CD4-positive, alpha-beta T cell treated with Interleukin-10 for 1 hour (primary cell): ENCODE measurements at places on chromosomes 7 and 10.

- no peak for DNase-seq
These were observed 47.2 kb downstream of the PRF1 start for GRCh38 chr10:70555371-70555770.

GRCh38 chr10:81575036-81575435 lies 300.0 kb upstream of the NRG3 start:
- DNase-seq = no peak

GRCh38 chr10:21827308-21827707 lies 176.2 kb downstream of the DNAJC1 start:
- no peak for DNase-seq

DNA sequence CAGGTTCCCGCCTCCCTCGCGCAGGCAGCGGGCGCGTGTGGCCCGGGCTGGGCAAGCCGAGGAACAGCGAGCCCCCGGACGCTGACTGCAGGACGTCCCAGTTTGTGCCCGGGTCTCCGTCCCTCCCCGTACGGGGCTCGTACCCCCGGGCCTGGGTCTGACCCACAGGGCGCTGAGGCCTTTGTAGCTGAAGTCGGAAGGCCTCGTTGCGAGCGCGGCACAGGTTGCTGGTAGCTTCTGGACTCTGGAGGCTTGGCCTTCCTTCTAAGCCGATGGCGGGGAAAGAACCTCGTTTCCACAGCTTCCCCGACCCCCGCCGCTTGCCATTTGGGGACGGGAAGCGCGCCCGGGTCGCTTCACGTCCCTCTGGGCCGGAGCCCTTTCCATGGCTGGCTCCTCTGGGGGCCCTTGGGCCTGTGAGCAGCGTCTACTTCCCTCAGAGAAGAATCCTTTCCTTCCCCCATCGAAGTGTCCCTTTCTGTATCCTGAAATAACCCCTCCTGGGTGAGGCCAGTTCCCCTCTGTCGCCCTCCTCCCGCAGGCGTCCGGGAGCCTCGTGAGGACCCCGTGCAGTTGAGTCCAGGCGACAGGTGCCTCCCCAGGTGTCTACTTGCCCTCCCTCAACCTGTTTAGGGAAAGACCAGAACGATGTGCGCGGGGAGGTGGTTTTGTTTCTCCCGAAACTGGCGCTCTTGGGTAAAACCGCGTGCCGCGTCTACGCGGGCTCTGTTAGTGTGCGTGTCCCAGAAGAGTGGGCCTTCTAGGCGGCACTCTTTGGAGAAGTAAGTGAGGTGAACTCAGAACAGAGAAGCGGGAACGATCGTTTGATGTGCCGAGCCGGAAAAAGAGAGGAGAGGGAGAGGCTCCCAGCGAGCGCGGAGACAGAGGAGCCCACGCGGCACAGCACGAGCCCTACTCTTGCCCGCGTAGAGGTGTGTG lies 9.3 kb downstream of the EVX1 start:
- no peak for DNase-seq

GRCh38 chr10:80168162-80168511 lies 35.6 kb downstream of the PLAC9 start:
- DNase-seq = no peak

GRCh38 chr10:117198088-117198487 lies 799 bp downstream of the KCNK18 start:
- DNase-seq = no peak

GRCh38 chr7:105130048-105130447 lies 116.0 kb downstream of the KMT2E start:
- DNase-seq = no peak

DNA sequence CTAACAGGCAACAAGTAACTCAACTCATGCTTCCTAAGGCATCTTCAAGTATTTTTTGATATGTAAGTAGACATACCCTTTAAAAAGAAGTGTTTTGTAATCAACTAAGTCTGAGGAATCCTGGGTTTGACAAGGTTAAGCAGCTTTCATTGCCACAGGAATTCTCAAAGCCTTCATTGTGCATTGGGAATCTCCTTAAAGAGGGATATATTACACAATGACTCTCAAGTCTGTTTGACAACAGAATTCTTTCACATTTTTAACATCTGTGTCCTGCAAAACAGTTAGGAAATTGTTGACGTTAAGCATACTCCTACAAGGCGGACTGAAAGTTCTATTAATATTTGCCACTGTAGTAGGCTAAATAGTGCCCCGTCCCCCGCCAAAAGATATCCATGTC lies 71.4 kb downstream of the SGMS1 start:
- no peak for DNase-seq

- DNase-seq = no peak
These were observed 169.5 kb upstream of the CHRM2 start for GRCh38 chr7:136698977-136699376.

GRCh38 chr7:156693627-156694026 lies 53.1 kb downstream of the RNF32 start:
- no peak for DNase-seq

GRCh38 chr7:81584667-81585066 lies 185.2 kb downstream of the HGF start:
- no peak for DNase-seq

GRCh38 chr7:18566829-18567228 lies 71.3 kb downstream of the HDAC9 start:
- DNase-seq = no peak

GRCh38 chr10:131204406-131205152 lies 106.9 kb downstream of the TCERG1L start:
- no peak for DNase-seq

DNA sequence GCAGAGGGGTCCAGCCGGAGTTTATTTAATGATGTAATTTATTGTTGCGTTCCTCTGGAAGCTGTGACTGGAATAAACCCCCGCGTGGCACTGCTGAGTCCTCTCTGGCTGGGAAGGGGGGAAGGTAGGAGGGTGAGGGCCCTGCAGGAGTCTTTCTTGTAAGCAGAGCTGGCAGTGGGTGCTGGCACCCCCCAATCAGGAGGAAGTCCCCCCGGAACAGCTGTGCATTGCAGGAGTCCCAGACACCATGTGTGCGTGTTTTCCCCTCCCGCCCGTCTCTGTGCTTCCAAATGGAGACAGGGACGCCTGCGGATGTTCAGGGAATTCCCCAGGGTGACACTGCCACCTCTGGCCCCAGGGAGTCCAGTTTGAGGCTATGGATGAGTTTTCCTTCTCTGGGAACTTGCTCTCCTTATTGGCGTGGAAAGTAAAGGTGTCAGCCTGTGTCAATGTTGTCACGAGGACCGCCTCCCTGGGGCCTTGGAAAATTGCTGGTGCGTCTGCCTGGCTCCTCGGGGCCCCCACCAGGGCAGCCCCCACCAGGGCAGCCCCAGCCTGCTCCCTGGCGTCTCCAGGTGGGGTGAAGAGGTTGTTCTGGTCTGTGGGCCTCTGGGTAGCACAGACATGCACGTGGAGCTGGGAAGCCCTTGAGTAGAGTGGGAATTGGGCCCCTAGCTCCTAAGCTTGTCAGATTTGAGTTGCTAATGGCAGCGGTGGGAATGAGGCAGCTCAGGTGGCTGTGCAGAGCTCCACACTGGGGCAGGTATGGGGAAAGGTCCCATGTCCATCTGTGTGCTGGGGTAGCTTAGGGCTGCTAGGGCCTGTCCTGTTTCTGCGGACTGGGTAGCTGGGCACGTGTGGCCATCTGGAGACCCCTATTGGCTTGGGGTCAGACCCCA lies 2.7 kb downstream of the FZD9 start:
- no peak for DNase-seq

DNA sequence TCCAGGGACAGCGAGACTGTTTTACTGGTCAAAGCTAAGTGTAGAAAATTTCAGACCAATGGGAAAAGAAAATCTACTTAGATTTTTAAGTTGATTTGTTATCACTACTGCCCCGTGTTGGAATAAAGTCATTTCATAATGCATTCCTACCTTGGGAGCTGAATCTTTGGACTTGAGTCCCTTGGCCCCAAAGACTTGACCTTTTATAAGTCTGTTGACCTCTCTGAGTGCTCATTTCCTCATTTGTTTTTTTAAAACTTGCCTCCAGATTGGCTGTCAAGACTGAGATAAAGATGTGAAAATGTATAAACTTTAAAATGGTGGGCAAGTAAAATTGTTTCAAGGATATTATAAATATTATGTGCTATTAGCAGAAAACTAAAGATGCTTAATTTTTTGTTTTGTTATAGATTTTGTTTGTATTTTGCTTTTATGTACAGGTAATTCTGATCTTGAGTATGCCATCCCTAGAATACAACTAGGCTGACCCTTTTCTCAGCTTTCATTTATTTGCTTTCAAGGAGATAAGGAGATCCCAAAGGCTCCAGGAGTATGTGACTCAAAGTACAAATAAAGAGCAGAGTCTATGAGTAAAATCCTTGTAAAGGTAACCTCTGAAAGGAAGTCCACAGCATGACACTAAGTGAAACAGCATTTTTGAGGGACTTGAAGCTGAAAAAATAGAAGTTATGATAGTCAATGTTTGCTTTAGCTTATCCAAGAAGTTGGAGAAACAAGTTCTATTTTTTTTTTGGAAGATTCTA lies 54.6 kb downstream of the TMEM26 start:
- no peak for DNase-seq

DNA sequence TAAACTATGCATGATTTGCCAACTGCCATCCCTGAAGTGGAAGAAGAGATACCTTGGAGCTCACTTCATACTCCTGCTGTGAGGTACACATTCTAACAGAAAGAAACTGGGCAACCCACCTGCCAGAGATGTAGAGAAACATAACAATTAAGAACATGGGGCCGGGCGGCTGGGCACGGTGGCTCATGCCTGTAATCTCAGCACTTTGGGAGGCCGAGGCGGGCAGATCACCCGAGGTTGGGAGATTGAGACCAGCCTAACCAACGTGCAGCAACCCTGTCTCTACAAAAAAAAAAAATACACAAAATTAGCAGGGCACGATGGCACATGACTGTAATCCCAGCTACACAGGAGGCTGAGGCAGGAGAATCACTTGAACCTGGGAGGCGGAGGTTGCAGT lies 402.6 kb upstream of the ANKRD30A start:
- DNase-seq = no peak
